Trophoblast cell (in vitro differentiated cells and primary cell): ENCODE measurements at places on chromosomes 2 and 18.

- no peak for DNase-seq
Observed at GRCh38 chr2:133503323-133503722, 64.9 kb downstream of the NCKAP5 start.

DNA sequence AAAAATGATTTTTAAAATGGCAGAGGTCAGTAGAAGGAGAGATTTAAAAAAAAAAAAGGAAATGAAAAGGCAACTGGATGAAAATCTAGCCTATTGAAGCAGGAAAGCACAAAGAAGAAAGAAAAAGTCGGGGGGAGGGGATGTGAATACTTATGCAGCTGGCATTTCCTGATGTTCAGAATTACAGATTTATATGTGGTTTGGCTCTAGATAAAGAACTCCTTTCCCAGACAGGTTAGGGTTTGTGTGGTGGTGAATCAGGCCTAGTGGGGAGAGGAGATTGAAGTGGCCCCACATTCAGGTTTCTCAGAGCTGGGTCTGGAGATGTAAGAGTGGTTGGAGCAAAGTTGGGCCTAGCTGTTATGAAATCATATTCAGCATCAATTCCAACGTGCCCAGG lies 394.4 kb downstream of the FIGN start:
- DNase-seq, result no peak

GRCh38 chr2:236167297-236168109 lies 683 bp downstream of the GBX2 start:
- DNase-seq, result peak; percentile 46

DNA sequence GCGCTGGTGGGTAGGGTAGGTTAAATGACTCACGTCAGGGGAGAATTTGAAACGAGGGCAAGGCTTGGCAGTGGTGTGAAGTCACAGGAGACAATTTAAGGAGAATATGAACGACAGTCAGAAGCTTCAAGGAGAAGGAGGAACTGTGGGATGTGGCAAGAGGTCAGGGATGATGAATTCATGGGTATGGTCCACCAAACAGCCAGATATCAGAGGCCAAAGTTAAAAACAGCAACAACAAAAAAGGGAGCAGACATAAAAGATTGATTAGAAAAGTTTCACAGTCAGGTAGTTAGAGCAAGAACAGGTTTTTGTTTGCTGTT lies 1.4 kb upstream of the ZNF396 start:
- DNase-seq, result no peak

GRCh38 chr18:42670860-42671259 lies 444.6 kb downstream of the RIT2 start:
- DNase-seq, result no peak

DNA sequence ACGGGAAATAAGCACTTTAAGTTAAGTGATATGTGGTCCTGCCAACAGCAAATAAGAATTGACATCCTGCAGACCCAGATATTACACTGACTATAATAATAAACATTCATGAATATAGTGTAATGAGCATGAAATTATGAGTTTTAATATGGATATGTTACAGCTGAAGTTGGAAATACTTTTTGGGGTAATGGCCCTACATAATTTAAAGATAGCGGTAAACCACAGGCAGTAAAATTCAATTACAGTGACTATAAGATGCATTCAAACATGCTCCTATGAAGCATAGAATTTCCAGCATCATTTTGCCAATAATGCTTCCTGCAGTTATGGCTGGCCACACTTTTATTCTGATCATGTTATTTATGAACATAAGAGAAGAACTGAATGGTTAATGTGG lies 49.4 kb upstream of the LRRTM4 start:
- no peak for DNase-seq

DNA sequence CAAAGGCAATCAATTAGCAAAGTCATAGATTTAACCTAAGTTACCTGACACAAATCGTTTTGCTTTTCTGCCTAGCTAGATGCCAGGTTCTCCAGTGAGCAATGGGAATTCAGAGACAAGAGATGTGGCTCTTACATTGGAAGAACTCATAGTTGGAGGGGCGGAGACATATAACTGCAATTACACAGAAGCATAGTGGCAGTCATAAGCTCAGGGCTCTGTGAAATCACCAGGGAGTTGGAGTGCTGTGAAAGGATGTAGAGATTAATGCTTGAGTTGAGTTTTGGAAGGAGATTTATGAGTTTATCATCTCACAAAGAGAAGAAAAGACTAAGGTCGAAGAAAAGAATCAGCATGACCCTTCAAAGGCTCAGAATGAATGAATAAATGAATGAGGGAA lies 457.2 kb upstream of the TRIB2 start:
- DNase-seq, result no peak

GRCh38 chr2:71275939-71276310 lies 49.0 kb upstream of the PAIP2B start:
- DNase-seq, result no peak

DNA sequence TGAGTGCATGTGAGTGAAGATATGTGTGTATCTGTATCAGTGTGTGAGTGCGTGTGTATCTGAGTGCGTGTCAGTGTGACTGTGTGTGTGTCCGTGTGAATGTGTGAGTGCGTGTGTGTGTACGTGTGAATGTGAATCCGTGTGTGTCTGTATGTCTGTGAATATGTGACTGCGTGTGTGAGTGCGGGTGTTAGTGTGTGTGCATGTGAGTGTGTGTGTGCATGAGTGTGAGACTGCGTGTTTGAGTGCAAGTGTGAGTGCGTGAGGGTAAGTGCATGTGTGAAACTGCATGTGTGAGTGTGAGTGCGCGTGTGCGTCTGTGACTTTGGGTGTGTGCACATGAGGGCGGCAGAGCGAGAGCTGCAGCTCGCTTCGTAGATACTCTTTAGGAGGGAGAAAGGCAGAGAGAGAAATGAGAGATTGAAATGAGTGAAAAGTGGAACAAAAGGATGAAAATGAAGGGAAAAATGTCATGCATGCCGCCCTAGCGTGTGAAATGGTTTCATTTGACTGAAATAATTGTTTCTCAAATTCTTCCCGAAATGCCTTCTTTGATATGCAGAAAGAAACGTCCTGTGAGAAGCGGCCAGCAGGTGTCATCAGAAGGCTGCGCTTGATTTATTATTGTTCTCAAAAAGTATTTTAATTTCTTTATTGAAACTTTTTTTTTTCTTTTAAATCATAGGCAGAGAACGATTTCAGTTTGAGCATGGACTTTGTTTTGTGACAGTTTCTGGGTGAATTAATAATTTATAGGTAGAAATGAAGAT lies 25.6 kb downstream of the ZNF407 start:
- no peak for DNase-seq

DNA sequence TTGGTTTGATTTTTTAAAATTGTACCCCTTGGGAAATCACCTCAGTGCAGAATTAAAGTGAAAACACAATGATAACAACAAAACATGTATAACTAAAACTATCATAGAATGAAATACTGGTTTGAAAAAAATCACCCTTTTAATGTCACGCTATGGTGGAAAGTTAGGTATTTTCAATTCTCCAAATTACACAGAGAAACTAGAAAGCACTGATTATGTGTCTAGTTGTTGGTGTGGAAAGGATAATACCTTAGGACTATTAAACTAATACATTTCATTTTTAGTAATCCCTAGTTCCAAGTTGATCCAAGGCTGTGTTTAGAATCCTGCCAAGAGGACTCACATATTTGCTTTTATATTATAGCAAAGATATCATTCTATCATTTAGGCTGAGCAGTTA lies 71.2 kb downstream of the NUP35 start:
- DNase-seq, result no peak

DNA sequence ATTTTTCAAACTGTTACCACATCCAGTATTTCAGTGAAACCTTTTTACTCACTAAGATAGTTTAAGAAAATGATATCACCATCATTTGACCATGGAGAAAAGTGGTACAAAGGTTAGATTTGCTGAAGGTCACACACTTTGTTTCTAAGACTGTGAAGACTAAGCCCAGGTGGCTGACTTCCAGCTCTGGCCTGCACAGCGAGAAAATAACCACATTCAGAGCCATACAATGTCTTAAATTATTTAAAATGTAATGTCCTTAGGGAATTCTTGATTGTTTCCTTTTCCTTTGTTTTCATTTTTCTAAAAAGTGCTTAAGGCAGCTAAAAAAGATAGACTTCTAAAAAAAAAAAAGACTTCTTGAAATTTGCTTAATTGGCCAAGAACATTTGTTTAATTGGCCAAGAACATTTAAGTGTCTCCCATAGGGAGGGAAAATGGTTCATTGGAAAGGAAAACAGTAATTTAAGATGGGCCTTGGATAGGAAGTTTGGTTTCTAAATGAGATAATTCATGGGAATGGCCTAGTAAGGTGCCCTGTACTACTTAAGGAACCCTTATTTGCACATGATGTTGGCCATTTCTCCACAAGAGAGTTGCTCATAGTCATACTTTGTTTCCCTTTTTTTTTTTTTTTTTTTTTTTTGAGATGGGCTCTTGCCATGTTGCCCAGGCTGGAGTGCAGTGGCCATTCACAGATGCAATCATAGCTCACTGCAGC lies 45.2 kb downstream of the CYP1B1 start:
- DNase-seq, result no peak

DNA sequence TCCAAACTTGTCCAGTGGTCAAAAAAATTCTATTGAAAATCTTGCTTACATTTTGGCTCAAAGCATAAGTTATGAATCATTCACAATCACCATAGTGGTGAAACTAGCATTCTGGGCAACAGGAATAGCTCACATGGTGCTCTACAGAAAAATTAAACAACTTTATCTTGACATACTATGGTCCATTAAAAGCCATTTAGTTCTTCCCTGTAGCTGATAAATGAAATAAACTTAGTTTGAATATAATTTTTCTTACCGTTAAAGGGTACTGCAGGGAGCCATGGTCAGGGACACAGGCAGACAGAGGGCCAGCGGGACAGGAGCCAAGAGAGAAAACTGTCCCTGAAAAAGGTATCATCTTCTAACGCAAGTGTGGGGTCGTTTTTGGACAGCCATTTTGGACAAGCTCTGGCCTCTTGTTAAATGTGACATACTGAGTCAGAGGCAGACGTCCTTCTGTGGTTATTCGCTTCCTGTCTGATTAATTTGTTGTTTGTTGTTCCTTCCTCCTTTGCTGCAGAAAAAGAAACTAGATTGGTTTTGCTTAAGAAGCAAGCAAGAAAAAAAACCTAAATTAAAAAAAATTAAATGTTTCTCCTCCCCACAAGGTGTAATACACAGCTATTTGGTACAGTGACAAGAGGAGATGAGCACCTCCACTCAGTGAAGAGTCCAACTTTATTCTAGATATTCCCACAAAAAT lies at the start of gene WIPF1:
Gene WIPF1 (minus strand): TSS at position 460 of the 703 bp plus-strand sequence. CDS start 12,231 bp downstream, outside the sequence.
- peak; percentile 31 for DNase-seq

DNA sequence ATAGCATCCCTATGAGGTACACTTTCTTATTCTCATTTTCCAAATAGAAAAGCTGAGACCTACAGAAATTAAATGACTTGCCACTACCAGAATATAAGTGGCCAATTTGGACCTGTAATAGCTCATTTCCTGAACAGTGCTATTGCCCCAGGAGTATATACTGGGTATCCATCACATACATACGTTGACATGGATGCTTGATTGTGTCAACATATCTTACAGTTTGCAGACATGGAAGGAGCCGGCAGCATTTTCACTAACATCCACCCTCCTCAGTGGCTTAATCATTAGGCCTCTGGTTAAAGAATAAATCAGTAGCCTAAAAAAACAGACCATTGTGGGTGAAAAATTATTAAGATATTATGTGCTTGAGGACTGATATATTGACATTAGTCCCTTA lies 829.3 kb downstream of the LRP1B start:
- DNase-seq, result no peak

DNA sequence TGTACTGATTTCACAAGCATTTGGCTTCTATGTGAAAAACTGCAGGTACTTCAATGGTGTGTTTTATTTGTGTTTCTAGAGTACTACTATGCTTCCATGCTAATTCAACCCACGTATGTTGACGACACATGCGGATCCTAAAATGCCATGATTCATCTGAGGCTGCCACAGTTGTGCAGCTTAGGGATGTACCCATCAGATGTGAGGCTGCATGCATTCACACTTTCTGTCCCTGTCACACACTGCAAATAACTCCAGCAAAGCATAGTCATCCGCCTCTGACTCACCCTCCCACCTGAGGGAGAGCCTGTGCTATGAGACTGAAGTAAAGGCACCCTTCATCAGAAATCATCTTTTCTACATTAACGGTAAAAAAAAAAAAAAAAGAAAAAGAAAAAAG lies 22.1 kb upstream of the SERTAD2 start:
- DNase-seq, result no peak

DNA sequence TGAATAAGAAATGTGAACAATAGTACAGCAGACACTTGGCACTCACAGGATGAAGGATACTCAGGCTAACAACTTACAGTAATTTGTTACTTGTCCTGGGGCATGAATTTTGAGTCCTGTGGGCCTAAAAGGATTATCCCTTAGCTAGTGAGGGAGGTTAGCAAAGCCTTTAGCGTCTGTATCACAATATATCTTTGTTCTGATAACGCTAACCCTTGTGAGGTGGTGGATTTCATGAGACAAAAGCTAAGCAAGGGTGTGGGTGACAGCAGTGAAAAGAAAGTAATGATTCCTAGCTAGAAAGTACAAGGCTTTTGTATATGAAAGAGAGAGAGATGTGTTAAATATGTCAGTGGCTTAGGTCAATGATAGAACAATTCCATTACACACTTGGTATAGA lies 46.8 kb upstream of the TTC21B start:
- DNase-seq, result no peak

DNA sequence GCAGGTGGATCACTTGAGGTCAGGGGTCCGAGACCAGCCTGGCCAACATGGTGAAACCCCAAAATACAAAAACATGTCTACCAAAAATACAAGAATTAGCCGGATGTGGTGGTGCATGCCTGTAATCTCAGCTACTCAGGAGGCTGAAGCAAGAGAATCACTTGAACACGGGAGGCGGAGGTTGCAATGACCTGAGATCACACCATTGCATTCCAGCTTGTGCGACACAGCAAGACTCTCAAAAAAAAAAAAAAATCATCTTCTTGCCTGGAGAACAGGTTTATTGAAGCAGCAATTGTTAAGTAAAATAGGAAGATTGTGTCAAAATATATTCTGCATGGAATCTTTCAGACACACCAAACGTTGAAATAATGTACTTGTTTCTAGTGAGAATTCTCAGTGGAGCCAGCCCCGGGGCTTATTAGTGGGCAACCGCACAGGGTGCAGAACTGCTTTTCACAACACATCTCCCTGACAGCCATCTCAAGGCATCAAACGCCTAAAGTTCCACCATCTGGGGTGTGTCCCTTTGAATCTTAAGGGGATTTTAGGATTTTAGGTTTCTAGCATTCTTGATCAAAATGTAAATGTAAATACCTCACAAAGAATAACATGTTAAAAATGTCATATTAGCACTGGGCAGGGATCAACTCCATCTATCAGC lies 28.6 kb upstream of the PPP4R1 start:
- peak; percentile 87 for DNase-seq

- no peak for DNase-seq
Observed at GRCh38 chr2:160326786-160327185, 126.7 kb upstream of the ITGB6 start.

- DNase-seq, result no peak
Observed at GRCh38 chr2:117918608-117919007, 95.3 kb downstream of the CCDC93 start.
